ENCODE measurements at places on chromosomes 7 and 10.

DNA sequence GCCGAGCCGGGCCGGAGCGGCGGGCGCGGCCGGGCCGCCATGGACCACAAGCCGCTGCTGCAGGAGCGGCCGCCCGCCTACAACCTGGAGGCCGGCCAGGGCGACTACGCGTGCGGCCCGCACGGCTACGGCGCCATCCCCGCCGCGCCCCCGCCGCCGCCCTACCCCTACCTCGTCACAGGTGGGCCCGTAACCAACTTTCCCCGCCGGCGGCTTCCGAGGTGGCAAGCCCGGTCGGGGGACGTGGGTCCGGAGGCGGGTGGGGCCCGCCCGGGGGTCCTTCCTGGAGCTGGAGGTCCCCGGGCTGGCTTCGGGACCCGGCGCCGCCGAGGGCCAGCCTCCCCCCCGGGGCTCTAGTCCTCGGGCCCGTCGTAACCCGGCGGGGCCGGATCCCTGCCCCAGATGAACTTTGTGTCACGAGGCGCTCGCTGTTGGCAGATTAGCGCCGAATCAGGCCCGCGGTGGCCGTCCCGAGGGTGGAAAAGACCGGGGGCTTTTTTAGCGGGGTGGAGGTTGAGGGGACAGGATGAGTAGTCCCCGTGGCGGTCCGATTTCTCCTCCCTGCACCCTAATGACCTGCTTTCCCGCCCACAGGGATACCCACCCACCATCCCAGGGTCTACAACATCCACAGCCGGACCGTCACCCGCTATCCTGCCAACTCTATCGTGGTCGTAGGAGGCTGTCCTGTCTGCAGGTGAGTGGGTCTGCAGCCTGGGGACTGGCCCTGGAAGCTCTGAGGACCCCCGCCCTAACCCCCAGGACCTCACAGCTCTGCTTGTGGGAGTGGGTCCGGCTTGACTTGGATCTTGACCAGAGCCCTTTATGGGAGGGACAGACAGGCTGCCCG, 496 bp downstream of the BRI3 start:
- ATAC-seq = peak; percentile 41

DNA sequence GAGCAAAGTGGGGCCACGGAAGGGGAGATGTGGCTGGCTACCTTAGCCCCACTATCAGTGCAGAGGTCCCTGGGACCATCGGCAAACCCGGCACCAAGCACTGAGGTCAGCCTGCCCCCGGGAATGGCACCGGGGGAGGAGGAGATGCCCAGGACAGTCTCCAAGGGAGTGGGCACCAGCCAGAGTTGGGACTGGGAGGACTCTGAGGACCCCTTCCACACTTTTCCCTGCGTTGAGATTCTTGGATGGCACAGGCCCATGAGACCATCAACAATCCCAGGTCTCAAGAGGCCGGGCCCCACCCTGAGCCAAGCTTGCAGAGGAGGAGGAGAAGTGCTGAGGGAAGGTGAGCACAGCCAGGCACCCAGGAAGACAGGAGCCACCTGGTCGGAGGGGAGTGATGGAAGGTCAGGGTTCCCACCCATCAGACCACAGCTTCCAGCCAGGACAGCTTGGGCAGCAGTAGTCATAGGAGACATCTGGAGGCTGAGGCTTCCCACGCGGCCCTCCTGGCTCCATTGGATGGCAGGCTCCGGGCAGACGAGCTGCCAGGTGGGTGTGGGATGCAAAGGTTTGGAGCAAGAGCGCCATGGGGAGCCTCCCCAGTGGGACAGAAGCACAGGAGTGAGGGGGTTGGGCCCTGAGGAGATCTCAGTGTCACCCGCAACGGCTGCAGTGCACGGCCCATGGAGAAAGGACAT, 2.6 kb upstream of the OPN4 start:
- ATAC-seq = no peak

DNA sequence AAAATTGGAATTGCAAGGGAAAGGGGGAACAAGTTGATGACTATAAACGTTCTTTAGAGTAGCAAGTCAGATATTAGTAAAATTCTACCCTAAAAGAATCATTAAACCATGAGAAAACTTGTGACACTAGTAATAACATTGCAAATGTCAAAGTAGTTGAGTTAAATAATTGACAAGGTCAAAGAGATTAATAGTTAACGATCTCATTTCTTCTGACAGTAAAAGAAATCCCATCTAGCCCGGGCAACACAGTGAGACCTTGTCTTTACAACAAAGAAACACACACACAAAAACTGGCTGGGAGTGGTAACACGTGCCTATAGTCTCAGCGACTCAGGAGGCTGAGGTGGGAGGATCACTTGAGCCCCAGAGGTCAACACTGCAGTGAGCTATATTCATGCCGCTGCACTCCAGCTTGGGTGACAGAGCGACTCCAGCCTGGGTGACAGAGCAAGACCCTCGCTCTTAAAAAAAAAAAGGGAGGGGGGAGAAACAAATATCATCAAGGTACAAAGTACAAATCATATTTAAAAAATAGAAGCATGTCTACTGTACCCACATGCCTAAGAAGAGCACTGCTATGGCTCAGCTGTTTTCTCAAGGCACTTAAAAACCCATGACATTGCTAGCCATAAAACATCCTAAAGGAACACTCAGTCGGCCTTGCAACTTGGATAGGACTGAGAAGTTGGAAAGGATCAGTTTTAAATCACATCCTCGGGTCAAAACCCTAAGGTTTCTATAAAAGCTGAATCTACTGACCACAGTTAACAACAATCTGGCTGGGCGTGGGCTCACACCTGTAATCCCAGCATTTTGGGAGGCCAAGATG, 401.1 kb downstream of the PARD3 start:
- no peak for ATAC-seq

DNA sequence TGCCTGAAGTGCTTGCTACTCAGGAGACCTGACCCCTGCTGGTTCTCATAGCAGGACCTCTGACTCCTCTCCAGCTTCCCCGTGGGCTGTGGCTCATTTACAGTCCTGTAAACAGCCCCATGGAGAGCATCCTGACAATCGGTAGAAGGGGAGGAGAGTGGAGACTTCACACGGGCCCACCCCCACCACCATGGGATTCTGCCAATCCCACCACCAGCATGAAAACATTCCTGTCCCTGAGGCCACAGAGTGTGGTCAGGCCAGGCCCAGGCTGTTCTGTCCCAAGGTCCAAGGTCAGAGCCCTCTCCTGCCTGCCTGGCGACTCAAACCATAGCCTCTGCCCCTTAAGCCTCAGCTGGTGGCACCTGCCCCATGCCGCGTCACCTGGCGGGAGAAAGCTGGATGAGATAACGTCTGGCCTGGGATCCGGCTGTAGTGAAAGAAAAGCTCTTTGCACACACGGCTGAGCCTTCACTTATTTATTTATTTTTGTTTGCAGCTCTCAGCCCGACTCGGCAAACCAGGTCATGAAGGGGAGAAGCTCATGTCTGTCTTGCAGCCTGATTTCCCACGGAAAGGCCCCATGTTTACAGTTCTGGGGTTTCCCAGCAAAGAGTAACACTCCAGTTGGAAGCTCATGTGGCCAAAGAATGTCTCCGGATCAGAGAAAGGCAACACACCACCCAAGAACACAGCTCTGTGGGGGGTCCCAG, 293.6 kb upstream of the ZMIZ1 start:
- no peak for ATAC-seq

GRCh38 chr10:35172146-35172545, 45.5 kb downstream of the CREM start:
- ATAC-seq = no peak

DNA sequence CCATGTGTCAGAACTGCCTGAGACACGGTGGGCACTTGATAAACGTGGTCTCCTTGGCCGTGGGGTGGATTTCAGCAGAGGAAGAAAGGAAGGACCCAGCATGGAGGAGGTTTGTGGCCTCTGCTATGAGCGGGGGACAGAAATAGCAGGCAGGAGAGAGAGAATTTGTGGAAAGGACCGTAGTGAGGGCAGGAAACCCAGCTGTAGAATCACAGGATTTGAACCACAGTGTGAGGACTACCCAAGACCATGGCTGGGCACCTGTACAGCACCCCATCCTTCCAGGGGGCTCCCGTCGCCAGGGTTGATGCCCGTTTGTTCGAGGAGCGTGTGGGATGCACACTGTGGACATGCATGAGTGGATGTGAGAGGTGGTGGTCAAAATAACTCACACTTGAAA, 183.4 kb downstream of the PTPN20 start:
- no peak for ATAC-seq

- no peak for ATAC-seq
Observed at GRCh38 chr7:44167920-44168319, 21.3 kb downstream of the GCK start.

DNA sequence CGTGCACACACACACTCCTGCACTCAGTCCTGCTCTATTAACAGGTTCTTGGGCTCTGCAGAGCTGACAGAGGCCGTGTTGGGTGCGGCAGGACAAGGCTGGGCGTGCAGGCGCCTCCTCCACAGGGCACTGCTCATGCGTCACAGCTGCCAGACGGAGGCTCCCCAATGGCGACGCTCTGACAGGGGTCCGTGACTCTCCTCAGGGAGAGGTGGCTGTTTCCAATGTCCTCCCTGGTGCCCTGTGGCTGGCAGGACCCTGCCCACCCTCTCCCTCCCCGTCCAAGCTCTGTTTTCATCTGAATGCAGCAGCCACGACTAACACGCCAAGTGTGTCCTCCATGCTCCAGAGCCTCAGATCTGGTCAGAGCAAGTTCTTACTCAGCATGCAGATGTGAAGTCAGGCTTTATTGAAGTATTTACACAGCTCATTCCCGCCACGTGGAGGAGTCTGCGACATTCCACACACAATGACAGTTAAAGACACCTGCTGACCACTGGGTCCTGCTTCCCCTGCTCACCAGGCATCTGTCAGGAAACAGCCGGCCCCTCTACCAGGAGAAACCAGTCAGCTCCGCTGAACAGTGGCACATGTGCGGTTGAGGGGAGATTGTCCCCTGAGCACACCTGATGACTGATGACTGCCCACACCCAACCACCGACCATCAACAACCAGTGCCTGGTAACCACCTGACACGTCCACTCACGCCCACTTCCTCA, 116.7 kb downstream of the VIPR2 start:
- ATAC-seq = no peak

- ATAC-seq = no peak
Observed at GRCh38 chr10:116470768-116471415, 43.2 kb downstream of the PNLIPRP3 start.

DNA sequence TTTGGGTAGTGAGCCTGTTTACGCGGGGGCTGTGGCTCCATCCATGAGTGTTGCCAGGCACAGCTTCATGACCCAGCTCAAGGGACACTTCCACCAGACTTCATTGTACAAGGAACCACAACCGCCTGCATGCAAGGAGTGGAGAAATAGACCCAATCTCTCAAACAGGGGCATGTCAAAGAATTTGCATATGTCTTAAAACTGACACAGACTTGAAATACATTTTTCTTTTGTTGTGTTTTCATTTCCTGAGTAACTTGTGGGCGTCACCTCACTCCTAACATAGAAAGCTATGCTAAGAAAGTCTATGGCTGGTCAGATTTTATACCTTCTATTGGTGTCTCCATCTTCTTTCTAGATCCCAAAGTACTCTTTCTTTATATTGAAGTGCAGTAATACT, 266.2 kb upstream of the RNF32 start:
- ATAC-seq = no peak

- no peak for ATAC-seq
Observed at GRCh38 chr10:971613-972012, 16.6 kb upstream of the GTPBP4 start.

DNA sequence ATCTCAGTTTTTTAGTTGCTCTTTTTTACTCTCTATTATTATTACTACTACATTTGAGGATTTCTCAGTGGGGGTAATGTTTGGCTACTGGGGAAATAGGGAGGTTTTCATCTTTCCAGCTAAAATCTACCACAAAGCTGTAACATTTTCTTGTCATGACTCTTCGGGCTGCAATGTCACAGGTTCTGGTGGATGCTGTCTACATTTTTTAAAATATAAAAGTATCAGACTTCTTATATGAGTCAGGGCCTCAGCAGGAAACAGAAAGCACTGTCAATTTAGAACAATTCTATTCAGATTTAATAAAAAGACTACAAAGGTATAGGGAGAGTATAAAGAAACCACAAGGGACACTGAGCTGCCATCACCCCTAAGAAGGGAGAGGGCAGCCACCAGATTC, 61.6 kb downstream of the DNAJC12 start:
- no peak for ATAC-seq

- peak; percentile 58 for ATAC-seq
Observed at GRCh38 chr10:50540826-50541122, 83.0 kb downstream of the SGMS1 start.

DNA sequence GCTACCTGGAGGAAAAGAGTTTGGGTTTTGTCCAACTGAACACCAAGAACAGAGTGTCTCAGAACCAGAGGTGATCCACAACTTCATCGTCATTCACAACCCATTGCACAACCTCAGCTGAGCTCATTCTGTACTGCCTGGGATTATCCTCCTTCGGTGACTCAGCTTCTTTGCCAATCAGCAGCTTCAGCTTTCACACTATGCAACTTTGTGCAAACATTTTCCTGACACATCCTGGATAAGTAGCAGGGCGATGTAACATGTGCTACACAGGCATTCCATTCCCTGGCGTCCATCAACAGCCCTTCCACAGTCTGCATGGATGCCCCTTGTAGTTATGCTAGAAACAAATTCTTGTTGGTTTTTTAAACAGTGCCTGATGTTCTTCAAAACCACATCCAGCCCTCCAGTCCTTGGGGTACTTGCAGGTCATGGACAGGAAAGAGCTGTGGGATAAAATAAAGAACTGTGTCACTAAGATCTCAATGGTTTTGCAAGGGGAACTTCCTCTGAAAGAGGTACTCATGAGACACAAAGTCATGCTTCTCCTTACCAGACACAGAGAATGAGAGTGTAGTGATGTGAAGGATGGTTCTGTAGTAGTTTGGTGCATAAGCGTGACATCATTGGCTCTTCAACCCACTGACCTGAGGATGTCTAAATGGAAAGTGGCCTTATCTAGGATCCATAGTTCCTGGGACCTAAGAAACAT, 478.5 kb downstream of the KIF20B start:
- ATAC-seq = no peak

GRCh38 chr7:50409856-50410745, 40.0 kb downstream of the FIGNL1 start:
- ATAC-seq = peak; percentile 20

DNA sequence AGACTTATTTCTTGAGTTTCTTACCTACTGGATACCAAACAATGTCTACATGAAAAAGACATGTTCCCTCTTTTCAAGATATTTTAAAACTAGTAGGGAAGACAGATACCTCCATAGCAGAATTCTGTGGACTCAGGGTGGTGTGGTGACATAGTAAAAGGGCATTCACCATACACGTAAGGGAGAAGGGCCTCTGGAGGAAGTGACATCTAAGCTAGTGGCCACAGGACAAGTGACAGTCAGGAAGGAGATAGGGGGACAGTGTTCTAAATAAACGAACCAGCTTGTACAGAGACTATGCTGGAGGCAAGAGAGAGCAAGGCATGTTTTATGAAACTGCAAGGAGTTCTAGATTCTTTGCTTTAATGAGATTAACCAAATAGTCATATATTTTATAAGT, 321.7 kb upstream of the LRGUK start:
- ATAC-seq = no peak
